ENCODE measurements at places on chromosomes 4 and X.

GRCh38 chrX:130262231-130262630 is 6.5 kb downstream of the ZNF280C start:
- no peak for DNase-seq

- peak; percentile 36 for DNase-seq
Observed at GRCh38 chrX:129360175-129360574, 163.1 kb downstream of the SMARCA1 start.

GRCh38 chr4:40719008-40719623 is 30.6 kb upstream of the NSUN7 start:
- peak; percentile 81 for DNase-seq

GRCh38 chr4:41380511-41381157 is 123.9 kb downstream of the UCHL1 start:
- no peak for DNase-seq

DNA sequence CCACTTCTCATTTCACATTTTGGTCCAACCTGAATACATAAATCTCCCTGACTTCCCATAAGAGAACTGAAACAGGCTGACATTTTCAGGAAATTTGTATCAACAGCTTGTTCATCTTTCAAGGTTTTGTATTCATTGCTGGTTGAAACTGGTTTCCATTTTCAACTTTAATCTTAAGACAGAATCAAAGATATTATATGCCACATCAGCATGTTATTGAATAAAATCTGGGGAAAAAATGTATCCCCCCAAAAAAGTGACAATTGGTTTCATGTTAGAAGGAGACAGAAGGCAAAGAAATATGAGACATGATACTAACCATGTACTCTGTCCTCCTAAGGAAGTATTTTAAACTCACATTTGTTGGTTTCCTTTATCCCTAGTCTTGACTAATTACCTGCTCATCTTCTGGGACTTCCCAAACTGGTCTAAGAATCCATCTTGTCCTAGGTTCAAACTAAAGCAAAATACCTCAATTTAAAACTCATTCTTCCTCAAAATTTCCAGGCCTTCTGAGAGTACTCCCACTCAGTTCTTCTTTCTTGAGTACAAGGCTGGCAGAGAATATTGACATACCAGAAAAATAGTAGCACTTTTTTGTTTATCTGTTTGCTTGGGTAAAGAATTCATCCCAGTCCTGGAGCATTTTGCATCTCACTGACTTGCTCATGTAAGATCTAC is 3.1 kb upstream of the ANTXR2 start:
- DNase-seq = no peak
